ENCODE measurements at places on chromosomes 6 and 20. TPM values are rescaled to one million over a fixed set of nuclear protein-coding genes. Genes with fewer than 3 reads are reported as not detected.

Gene PTCRA
- polyA plus RNA-seq: 1.1 TPM

Gene BHLHE23
- polyA plus RNA-seq: not detected

Gene FGD2
- 3.1 TPM for polyA plus RNA-seq

Gene ZNF334
- 39.2 TPM for polyA plus RNA-seq

Gene MTFR2
- polyA plus RNA-seq: 1.8 TPM

Gene LPA
- 0.22 TPM for polyA plus RNA-seq

All from right lung (tissue), 10 donors.